ENCODE measurements at places on chromosomes 7 and 10.
A peak's percentile ranks its signal among the peaks of the same experiment; 100 is the strongest.

DNA sequence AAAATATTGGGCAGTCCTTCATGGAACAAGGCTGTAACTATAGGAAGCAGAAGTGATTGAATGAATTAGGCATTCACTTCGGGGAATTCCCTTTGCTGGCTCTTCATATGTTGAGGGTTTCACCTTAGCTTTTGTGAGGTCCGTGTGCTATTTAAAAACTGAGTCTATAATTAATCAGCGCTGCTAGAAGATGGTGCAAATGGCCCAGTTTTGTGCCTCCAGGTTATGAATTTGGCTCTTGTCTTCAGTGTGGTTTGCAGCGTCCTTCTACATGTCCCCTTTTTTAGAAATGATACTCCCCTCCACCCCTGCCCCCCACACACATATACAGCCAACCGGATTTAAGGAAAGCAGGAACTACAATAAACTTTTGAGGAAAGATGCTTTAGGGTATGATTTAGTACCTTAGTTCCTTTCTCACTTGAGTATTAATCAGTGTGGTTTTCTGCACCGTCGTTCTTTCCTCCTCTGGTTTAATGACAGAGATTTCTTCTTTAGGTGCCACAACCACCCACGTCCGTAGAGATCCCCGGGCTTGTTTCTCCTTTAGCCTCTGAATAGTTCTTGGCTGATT lies 110.6 kb upstream of the SAMD8 start:
- DNase-seq: no peak

GRCh38 chr10:33938001-33938400 lies 603.5 kb upstream of the NRP1 start:
- DNase-seq: no peak

DNA sequence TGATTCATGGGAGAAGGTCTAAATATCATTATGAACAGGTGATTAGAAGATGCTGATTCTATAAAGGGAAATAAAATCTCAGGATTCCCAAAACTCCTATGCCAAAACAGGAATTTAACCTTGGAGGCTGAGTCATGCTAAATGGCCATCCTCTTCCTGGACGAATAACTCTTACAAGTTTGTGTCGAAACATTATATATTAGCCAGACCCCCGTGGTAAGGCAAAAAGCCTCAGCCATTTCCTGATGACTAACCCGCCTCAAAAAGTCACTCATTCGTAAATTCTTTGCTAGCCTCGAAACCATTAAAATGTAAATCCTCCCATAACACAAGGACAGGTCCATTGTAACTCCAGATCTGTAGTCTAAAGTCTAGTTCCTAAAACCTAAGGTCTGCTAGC lies 32.0 kb downstream of the CUL2 start:
- peak; percentile 96 for DNase-seq

DNA sequence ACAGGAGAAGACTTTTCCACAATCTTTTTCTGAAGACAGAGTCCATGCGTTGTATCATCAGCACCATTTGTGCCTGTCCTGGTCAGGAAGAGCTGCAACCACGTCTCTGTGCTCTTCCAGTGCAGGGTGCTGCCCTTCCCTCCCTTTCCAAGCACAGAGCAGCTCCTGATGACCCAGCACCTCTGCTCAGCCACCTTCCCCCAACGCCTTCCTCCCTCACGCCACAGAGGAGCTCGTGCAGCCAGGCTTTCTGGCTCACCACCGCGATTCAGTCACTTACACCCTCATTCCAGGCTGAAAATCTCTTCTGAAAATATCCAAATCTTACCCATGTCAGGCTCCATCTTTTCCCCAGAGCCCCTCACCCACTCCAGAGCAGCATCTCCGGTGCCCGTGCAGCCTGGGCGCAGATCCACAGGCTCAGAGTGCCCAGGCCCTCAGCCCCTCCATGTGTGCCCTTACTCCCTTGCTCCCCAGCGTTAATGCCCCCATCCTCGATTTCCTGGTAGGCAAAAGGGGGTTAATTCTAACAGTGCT lies 181.5 kb downstream of the DIP2C start:
- DNase-seq: no peak

GRCh38 chr10:82089327-82089726 lies 214.3 kb downstream of the NRG3 start:
- no peak for DNase-seq

DNA sequence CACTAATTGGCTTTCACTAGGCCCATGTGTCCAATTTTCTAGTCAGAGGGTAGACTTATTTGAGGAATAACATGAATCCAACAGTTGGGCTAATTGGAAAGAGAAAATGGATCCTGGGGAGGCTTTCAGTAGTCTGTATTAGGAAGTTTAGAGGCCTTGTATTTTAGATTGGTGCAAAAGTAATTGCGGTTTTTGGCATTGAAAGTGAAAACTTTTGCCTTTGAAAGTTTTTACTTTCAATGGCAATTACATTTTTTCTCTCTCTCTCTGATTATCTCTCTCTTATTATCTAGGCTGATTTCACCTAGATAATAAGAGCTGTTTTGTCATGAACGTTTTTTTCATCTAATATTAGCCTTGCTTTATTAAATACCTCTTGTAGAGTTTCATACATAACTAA lies 981.7 kb downstream of the REEP3 start:
- no peak for DNase-seq

DNA sequence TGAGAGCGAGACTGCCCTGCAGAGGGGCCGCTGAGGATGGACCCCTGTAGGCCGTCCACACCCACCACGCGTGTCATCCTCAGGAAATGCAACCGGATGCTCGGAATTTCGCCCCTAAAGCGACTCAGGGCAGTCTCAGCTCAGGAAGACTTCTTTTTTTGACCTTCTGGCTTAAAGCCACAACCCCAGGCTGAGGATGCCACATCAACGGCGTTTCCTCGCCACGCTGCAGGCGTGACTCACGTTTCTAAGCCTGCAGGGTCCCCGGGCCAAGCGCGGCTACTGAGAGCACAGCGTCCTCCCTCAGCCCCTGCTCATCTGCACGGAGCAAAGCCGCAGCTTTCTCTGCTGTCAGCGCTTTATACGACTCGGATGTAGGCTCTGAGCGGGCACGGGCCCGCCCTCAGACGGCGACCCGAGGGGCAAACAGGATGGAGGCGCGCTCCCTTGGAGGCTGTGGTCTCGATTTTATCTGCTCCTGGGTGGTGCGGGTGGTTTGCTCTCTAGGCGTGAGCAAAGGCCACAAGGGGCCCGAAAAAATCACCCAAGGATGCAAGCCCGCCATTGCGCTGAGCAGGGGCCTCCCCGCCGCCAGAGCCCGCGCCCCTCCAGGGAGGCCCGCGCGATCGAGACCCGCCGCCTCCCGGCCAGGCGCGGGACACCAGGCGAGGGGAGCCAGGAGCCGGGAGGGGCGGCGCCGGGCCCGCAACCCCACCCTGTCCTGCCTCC lies 726 bp upstream of the INSIG1 start:
- peak; percentile 85 for DNase-seq

- no peak for DNase-seq
These were observed 188.7 kb upstream of the SEMA3E start for GRCh38 chr7:83837683-83838082.

- DNase-seq: no peak
These were observed 29.2 kb downstream of the SORBS1 start for GRCh38 chr10:95531994-95532399.

- no peak for DNase-seq
These were observed 520.2 kb downstream of the DNAJB6 start for GRCh38 chr7:157856873-157857577.

DNA sequence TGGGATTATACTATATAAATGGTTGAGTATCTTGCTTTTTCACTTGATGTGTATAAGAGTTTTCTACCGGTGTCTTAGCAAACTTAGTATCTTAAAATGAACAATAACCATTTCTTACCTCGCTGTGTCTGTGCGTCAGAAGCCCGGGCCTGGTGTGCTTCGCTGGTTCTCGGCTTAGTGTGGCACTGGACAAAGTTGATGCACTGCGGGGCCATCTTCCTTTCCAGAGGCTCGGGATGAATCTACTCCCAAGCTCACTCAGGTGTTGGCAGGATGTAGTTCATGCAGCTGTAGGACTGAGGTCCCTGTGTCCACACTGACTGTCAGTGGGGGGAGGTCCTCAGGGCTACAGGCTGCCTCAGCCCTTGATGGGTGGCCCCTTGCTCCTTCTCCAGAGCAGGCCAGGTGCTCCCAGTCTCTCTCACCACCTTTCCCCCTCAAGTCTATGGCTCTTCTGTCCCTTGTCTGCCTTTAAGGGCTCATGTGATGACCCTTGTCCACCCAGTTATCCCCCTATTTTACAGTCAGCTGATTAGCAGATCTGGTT lies 227.8 kb downstream of the GLRX3 start:
- no peak for DNase-seq

GRCh38 chr10:75818552-75818951 lies 387.1 kb downstream of the LRMDA start:
- DNase-seq: no peak

- no peak for DNase-seq
These were observed 6.1 kb downstream of the NPY start for GRCh38 chr7:24290004-24290641.

GRCh38 chr10:110916554-110917346 lies 2.2 kb downstream of the BBIP1 start:
- DNase-seq: peak; percentile 92

- DNase-seq: no peak
These were observed 283.7 kb downstream of the SKAP2 start for GRCh38 chr7:26580711-26581110.

- DNase-seq: no peak
These were observed 351.8 kb upstream of the SORCS1 start for GRCh38 chr10:107516349-107516748.

DNA sequence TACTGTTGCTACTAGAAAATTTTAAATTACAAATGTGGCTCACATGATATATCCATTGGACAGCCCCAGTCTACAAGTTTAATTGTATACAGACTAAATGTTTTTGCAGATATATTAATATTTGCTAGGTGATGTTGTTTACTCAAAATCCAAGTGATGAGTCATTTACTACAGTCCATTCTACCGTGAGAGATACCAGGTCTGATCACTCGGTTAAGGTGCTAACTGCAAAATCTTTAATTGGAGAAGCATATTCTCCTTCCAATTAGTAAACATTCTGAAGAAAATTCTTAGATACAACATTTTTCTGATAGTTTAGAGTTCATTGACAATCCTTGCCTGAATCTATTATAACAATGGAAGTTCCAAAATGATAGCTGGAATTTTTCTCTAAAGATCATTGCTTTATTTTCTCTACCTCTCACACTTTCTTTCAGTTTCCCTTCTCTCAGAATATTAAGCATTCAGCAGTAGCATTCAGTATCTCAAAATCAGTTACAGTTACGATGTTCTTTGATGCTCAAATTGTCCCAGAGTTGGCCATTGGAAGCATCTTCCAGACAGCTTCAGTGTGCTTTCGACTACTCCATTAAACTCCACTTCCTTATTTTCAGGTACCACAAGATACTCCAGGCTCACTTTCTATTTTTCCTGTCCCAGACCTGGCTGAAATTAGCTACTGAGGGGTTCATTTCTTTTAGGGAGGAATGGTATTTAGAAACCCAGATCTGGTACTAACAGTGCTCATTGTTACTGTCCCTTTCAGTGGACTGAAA lies 2.3 kb downstream of the ABCB1 start:
- DNase-seq: no peak

GRCh38 chr7:130490888-130491804 lies 739 bp upstream of the MEST start:
- peak; percentile 42 for DNase-seq

GRCh38 chr7:80134536-80135308 lies at the start of gene GNAI1:
Gene GNAI1 (plus strand): TSS chr7:80134831. CDS start chr7:80135161, 330 bp downstream.
- DNase-seq: peak; percentile 70

DNA sequence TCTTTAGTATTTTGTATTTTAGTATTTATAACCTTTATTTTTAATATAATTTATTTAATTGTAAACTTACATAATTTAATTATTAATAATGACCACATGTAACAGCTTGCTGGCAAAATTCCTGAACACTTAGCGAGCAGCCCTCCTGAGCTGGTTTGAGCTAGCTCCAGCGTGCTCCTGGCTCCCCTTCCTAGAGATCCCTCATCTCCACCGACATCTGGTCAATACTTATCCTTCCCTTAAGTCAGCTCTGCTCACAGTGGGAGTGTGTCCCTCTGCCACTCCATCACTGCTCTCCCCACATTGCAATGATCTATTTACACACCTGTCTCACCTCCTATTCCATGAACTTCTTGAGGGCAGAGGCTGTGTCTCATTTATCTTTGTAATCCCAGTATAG lies 20.6 kb upstream of the TBXAS1 start:
- no peak for DNase-seq

DNA sequence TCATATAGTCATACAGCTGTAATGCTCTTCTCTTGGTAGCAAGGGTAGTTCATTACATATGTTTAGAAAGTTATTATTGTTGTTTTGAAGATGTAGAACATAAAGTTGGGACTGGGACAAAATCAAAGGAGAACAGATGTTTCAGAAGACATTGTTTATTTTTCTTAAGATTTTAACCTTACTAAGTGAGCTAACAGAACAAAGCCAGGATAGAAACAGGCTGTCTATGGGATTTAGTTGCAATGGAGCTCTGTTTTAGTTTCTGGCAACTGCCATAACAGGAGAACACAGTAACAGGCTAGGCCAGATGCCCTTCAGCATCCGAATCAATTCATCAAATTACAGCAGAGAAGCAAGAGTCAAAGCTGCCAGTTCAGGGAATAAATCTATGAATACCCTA lies 382.4 kb downstream of the ARL4A start:
- DNase-seq: no peak

DNA sequence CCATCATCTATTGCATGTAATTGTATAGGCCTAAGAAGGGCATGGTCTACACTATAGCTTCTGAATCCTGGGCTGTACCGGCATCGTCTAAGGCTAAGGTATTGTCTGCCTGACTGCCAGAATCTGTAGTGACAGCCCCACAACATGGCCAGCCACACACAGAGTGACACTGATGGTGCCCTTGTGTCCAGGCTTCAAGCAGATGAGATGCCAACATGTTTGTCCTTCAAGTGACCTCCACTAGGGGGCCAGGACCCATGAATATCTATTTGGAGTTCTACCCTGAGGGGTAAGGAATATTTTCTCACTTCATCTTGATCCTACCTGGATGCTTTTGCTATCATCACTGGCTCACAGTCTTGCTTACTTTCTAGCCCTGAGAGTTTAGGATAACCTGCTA lies 1.5 kb downstream of the CYP3A7 start:
- no peak for DNase-seq

- DNase-seq: no peak
These were observed 27.6 kb upstream of the EMX2 start for GRCh38 chr10:117514971-117515370.

DNA sequence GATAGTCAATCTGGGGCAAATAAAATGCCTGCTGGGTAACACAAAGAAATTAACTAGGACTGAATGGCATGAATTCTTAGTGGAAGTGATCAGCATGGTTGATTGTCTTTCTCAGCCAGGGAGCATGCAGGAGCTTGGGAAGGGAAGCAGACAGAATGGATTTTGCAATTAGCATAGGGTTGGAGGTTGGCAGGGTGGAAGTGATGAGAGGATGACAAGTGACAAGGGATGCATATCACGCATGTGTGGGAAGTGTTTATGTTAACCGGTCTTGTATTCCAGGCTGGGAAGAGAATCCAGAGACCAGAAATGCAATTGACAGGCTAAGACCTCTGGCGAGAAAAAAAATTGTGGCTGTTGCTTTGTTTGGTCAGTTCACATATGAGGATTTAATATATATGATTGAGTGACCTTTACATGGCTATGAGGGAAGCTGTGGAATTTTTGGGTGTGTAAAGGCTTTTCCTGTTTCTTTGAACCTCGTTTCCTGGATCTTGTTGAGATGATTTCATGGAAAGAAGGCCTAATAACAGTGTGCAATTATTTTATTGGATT lies 8.3 kb downstream of the MDFIC start:
- peak; percentile 39 for DNase-seq

- DNase-seq: no peak
These were observed 564.1 kb downstream of the ATRNL1 start for GRCh38 chr10:115657161-115657860.

Measured in fibroblast of skin of right quadriceps (primary cell).